CD4-positive, alpha-beta T cell treated with Interleukin-15 for 4 hours (primary cell): ENCODE measurements at places on chromosomes 3 and 15.
A peak's percentile ranks its signal among the peaks of the same experiment; 100 is the strongest.

- DNase-seq: no peak
These were observed 272 bp upstream of the SRPRB start for GRCh38 chr3:133805384-133805701.

GRCh38 chr3:12584083-12584482, 27.2 kb downstream of the MKRN2 start:
- DNase-seq: no peak

DNA sequence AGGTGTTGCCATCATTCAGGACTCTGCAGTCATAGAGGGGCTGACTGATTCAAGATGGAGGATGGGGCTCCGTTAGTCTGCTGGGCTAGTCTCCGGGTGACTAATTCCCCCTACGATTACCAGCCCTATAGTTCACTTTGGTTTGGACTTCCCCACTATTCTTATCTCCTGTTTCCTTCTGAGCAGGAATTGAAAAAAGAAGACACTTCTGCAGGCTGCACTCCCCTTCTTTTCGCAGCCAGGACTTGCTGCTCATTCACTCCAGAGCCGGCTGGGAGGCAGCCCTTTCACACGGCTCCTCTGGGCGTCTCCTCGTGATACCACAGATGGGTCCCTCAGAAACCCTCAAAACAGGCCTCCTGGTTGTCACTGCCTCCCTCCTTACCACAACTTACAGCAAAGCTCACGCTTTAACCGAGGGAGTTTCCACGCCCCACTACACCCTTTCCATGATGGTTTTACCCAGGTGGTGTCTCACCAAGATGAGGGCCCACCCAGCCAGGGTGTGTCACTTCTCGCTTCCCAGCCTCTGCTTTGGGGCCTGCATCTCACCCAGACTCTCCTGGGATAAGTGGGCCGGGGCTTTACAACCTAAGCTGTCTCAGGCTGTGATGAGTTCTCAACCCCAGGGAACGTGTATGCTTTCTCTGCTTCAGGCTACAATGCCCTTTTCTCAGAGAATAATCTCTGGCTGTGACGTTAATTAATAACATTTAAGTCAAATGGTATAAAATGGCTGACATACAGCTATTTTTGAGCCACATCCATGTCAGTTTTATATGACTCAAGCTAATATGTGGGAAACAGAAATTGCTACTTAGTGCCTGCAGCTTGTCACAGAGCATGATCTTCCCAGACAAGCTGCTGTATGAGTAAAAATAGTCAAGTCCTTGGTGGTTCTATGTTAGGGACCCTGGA, 11.9 kb downstream of the CX3CR1 start:
- DNase-seq: peak; percentile 83

- DNase-seq: no peak
These were observed 183.8 kb downstream of the MEGF11 start for GRCh38 chr15:66069751-66070150.

DNA sequence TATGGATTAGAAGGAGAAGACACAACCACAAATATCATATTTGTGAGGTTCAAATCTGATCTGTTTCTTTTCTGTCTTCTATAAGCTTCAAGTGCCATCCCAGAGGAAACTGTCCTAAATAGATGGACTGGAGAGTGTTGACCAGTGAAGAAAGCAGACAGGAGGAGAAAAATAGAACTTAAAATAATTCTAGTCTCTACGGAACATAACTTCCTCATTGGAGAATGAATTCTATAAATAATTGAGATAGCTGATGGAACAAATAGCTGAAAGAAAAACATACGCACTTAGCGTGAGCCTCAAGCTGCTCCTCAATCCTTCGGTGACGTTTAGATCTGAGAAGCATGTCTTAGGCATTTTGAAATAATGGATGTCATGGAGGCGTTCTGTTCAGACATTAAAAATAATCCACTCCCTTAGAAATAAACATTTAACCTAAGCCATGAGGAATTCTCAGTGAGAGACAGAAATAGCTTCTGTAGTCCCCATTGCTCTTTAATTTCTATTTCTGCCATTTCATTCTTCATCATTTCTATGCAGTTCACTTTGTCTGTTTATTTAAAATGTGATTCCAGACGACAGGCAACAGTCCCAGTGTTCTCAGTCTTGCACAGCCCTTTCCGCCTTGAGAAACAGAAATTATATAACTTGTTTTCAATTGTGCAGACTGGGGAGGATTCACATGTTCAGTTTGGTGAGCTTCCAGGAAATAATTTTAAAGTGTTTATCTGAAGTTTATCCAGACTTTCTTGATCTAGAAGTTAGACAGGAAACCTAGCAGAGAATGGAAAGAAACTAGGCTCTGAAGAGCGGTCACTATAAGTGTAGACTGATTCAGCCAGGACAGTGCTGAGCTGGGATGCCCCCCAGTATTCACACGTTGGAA, 97.3 kb downstream of the NR1D2 start:
- no peak for DNase-seq

DNA sequence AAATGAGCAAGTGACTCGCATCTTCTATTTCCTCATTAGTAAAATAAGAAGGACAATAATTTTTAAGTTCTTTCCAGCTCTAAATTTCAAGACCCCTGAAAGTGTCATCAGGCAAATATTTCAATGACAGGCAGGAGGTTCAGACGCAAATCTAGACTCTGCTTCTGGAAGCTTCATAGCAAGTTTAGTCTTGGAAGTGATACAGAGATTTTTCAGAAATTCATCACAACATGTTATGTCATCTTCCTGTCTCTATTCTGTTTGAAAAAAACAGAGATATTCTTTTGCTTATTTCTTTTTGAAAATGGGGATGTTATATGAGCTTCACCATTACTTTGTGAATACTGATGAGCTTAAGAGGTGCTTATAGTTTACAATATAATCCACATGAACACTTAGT, 74.0 kb downstream of the C3orf85 start:
- DNase-seq: no peak

DNA sequence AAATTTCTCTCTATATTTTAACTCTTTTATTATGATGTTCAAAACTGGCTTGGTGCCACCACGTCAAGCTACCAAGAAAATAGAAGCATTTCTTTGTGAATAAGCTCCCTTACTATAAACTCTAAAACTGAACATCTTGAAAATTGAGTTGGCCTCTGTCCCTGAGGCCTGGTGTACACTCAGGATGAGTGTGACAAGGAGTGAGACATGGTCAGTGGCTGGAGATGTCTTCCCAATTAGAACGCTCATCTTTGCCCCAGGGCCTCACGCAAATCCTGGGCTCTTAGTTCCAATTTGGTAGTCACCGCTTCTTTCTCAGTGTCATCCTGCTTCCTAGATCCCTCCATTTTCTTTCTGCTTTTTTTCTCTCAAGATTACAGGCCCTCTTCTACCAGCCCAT, 26.2 kb downstream of the SLC2A2 start:
- DNase-seq: no peak

DNA sequence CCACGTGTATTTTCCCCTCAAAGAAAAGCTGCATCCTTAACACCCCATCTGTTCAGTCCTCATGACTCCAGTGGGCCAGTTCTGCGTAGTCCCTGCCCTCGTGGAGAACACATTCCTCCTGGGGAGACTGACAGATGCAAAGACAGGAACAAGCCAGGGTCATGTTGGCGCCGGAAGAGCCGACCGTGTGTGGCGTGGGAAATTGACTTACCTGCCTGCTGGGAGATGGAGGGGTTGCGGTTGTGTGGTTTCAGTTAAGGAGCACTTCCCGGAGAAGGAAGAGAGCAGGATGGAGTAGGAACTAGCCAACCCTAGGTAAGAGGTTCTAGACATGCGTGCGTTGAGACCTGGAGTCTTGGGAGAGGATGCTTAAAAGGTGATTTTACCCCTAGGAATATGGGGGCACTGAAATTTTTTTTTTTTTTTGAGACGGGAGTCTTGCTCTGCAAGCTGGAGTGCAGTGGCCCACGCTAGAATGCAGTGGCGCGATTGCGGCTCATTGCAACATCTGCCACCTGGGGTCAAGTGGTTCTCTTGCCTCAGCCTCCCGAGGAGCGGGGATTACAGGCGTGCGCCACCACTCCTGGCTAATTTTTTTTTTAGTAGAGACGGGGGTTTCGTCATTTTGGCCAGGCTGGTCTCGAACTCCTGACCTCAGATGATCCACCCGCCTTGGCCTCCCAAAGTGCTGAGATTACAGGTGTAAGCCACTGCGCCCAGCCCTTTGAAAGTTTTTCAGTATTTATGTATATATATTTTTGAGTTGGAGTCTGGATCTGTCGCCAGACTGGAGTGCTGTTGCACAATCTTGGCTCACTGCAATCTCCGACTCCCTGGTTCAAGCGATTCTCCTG, 1.4 kb downstream of the VHL start:
- no peak for DNase-seq

DNA sequence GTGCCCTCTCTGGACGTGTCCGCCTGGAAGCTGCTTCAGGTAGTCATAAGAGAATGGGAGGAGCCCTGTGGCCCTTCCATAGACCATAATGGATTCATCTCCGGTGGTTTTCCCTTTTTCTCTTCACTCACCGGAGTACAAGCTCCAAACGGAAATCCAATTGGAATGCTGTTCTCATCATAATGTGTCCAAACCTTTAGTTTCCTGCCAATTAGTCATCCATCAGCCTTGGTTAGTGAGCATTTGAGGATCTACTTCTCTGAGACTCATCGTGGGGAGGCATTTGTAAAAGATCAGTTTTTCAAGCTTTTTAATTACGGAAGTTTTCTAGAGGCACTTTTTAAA, 34.9 kb downstream of the ABHD2 start:
- DNase-seq: no peak

- DNase-seq: no peak
These were observed 72.3 kb downstream of the TAMM41 start for GRCh38 chr3:11774296-11774877.

DNA sequence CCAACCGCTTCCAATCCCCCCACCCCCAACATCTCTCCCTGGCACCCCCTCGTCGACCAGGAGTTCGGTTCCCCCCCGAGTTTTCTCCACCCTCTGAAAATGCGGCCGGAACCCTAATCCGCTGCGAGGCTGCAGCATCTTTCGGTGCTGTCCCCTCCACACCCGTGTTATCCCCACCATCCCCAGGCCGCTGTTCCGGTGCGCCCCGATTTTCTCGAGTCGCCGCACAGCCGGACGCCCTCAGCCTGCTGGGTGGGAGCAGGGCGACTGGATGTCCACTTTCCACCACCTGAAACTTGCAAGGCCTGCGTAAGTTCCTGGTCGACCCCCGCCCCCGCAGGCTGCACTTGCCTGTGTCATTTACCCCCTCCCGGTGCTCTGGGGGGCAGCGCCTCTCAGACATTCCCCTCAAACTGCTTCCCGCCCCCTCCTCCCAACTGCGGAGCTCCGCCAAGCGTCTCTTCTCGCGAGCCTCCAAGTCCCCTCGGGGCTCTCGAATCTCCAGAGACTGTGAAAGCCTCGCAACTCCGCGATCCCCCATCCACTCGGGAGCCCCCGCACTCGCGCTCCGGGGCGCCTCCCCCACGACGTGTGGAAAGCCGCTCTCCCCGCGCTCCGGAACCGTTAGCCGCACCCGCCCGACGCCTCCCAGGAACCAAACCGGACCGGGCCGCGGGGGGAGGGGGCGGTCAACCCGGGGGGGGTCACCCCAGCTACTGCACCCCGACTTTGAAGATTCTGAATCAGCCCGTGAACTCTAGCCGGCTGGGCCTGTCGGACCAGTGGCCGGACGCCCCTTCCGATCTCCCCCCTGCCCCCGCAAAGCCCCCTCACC, 566 bp downstream of the ETV5 start:
- no peak for DNase-seq

GRCh38 chr3:122793568-122794416, at the start of gene HSPBAP1:
Gene HSPBAP1, minus strand, starts transcription at chr3:122793831. Its CDS starts 151 bp downstream, at chr3:122793680.
- DNase-seq: peak; percentile 86

DNA sequence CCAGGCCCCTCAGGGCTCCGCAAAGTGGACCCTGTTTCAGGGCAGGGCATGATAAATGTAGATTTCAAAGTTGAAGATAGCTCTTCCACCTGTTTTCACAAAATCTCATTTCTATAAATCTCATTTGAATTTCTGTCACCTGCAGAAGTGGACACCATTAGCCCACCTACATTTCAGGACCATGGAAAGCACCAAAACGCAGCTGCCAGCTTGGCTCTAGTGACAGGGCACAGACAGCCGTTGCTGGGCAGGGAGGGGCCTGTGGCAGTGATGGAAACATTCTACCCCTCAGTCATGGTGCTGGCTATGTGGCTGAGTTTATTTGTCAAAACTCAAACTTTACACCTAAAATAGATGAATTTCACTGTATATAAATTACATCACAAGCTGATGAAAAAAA, 40.4 kb downstream of the PRR23E start:
- DNase-seq: no peak

DNA sequence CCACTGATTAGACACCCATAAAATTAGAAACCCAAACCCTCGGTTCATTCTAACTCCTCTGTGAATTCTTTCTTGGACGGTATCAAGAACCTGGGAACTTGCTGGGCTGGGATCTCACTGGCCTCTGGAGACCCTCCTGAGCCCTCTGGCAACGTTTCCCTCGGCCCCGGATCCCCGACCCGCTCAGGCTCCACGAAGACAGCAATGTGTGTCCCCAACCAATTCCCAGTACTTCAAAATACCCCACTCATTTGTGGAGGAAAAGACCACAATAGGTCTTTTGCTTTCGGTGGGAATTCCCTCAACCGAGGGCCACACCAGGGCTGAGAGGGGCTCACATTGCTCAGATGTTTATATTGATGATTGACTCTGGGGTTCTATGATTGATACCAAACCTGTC, 117.9 kb upstream of the PRR20G start:
- no peak for DNase-seq

DNA sequence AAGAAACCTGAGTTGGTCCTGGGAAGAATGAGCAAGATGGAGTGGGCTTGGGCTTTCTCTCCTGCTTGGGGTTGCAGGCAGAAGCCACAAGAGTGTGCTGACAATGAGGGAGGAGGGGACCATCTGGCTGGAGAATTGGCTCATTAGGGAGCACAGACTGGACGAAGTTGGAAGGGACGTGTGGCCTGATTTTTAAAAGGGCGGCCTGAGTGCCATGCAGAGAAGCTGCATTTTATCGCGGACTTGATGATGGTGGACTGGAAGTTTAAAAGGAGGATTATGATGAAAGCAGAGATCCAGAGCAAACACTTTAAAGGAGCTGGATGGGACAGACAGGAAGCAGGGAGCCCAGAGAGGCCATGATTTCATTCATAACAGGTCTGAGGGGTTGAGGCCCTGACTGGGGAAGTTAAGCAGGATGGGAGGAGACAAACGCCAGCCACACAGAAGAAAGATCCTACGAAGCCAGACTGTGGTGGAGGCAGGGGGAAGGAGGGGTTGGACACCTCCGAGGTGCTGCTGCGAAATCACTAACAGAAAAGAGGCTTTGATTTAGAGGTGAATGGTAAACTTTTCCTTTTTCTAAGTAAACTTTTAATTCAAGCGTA, 23.6 kb downstream of the TLNRD1 start:
- DNase-seq: no peak

DNA sequence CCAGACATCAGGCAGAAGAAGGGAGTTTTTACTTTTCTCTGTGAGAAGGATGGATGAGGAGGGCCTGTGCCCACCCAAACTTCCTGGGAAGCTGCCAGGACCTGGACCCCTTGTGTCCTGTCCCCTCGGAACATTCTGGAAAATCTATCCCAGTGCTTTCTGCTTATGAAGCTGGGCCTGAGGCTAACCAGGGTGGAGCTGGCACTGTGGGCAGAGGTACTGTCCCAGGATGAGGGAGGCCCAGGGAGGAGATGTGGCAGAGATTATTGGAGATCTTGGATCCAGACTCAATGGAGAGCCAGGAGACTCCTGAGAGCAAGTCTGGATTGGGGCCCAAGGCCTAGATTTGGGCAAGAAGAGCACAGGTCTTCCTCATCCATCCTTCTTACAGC, 44.4 kb downstream of the SPSB4 start:
- DNase-seq: no peak
